ENCODE measurements at places on chromosomes 2 and 18.

DNA sequence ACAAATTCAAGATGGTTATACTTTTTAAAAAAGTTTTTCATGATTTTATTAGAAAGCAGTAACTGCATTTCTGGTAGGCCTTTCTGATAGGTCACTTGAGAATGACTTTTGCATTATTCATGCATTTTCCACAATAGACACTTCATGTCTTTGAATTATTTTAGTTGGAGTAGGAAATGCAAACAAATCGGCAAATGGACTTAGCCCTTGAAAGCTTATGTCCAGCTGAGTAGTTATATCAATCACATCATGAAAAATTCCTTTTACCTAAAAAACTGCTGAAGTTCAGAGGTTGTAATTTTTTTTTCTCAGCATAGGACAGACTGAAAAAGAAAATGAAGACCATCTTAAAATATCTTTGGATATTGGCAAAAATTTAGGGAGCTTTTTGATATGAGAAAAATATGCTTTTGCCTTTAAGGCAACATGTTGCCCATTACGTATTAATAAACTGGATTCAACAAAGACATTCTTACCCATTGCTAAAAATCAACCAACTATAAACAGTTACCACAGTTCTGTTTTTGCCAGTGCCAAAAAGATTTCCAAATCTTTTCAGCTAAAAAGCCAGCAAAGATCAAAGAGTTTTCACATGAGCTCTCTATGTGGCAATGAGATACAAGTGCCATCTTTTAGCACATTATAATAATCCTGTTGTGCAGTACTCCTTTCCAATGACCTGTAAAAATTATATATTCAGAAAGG is 45.5 kb upstream of the FRZB start:
- DNase-seq = no peak

- no peak for DNase-seq
Observed at GRCh38 chr2:188279093-188279445, 12.6 kb upstream of the GULP1 start.

GRCh38 chr2:152292991-152293390 is 42.0 kb upstream of the FMNL2 start:
- DNase-seq = no peak

DNA sequence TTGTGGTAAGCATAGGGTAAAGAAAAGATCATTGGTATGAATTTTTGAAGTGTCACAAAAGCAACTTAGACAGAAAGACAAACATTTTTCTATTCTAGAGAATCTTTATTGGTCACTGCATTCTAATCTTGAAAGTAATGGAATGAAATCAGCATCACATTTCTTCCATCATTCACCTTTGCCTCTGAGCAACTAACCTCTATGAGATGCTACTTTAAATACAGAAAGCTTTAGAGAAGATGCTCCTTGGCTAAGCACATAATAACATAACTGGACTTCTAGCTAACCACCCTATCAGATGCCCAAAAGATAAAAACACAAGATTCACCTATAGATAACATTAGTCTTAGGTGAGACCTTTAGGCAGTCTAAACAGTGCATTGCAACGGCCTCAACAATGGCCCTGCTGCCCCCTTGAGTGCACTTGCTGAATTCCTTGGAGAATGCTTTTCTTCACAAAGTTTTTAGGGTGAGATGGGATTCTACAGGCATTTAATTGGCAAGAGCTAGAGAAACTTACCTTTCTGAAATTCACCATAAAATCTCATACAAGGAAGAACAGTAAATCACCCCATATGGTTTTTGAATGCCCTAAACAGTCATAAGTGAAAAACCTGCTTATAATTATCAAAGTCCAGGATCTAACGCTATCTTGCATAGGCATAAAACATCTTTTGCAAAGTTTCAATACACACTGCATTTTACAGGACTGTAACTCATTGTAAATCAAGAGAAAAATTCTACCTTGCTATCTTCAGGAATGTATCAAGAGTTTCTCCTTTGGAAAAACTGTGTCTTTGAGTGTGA is 791.3 kb upstream of the CHAC2 start:
- no peak for DNase-seq

DNA sequence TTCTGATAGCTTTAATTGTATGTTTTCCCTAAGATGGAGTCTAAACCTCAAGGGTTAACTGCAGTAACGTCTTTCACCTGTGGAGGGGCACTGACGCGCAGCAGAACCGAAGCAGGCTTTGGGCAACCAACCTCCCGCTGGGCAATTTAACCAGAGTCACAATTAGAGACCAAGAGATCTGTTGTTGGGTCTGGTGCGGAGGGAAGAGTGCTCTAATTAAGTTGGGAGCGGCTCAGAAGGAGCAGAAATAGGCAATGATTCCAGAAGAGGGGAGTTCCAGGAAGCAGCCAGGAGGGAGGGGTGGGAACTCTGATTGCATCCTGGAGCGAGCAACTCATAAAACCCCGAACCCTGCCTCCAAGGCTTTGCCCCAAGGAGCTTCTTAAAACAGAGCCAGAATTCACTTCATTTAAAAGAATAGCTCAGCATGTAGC is 245.8 kb downstream of the PAX3 start:
- DNase-seq = no peak

- DNase-seq = no peak
Observed at GRCh38 chr18:13539843-13540476, 186.4 kb downstream of the FAM210A start.

GRCh38 chr2:234564699-234565098 is 67.8 kb upstream of the ARL4C start:
- no peak for DNase-seq

GRCh38 chr18:5871426-5871825 is 23.9 kb downstream of the TMEM200C start:
- no peak for DNase-seq

GRCh38 chr2:151174127-151174526 is 87.5 kb downstream of the RBM43 start:
- no peak for DNase-seq
